ENCODE measurements at places on chromosomes 16 and 17.

- DNase-seq: peak; percentile 50
These were observed at the start of gene PIPOX for GRCh38 chr17:29042679-29043538. Gene PIPOX (plus strand): TSS chr17:29043141. CDS start chr17:29043226, 85 bp downstream.

GRCh38 chr17:64385187-64386083 is 5.2 kb downstream of the PECAM1 start:
- DNase-seq: no peak

DNA sequence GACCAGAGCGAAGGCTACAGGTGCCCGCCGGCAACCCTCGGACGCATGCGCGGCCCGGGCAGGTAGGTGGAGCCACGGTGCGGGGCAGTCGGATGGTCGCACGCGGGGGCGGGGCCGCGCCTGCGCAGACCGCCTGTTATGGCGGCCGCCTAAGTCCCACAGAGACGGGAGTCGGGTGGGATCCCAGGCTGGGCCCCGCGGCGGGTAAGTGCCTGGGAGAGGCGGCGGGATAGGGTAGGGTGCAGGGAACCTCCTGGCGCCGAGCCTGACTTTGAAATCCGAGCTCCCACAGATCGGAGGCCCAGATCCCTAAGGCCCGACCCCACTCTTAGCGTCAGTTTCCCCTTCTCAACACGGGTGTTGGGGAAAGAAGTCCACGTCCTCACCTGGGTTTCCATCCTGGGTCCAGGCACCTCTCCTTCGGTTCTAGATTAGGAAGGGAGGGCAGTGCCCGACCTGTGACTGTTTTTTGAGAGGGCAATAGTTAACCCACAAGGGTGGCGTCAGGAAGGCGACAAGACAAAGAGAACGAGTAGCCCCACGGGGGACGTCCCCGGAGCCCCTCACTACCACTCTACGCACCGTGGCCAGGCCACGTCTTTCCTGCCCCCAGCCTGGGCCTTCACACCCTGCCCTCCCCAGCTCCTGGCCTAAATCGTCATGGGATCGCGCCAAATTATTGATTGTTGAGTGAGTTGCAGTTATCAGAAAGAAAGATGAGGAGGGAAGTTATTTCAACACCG is at the start of gene METTL22:
Gene METTL22 (plus strand): TSS at position 127 of the 743 bp plus-strand sequence. CDS start 3,968 bp downstream, outside the sequence.
- DNase-seq: peak; percentile 90

DNA sequence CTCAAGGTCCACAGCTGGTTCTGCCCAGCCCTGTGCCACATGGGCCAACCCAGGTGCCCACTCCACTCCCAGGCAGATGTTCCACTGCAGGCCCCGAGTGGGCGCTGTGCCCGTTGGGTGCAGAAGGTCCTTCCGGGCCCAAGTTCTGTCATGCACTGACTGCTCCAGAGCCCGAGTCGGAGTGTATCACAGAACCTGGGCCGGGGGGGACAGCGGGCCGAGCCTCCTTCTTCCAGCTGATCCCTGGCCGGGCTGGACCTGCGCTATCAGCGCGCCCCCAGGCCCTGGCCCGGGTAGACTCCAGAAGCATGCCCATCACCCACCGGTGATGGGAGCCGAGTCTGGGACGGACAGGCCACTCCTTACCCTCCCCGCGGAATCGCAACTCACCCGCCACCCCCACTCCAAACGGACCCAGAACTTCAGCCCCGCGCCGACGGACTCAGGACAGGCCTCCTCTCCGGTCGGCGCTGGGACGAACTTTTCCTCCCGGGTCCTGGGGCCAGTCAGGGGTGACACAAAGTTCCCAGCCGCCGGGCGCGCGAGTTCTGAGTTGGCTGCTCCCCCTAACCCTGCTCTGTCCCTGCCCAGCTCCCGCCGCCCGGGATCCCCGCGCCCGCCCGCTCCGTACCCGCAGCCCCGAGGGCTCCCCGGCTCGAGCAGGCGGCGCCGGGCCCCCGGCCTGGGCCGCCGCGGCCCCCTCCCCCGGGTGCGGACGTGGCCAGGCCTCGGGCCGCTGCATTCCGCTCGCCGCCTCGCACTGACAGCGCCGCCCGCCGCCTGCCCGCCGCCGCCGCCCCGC is at the start of gene COPZ2:
Gene COPZ2 (minus strand): TSS at position 762 of the 802 bp plus-strand sequence. CDS start 20 bp downstream, at position 742.
- no peak for DNase-seq

- no peak for DNase-seq
These were observed 273.2 kb downstream of the CDH8 start for GRCh38 chr16:61763013-61763412.

DNA sequence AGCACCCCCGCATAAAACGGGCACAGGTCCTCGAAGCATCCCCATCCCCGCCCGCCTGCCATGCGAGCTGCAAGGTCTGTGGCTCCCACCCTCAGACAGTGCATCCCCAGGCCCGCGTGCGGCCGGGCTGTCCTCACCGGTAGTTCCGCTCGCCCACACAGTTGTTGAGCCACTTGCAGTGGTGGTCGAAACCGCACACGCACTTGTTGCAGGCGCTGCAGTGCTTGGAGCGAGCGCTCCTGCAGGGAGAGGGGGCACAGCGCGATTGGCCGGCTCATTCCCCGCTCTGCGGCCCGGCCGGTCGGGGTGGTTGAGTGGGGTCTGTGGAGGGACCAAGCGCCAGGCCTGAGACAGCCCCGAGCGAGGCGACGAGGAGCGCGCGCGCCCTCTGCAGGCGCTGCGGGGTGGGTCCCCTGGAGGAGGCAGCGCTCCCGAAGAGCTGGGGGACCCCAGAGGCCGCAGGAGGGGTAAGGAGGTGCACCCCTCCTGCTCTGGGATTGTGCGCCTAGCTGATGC is 6.0 kb upstream of the TPPP3 start:
- DNase-seq: no peak

DNA sequence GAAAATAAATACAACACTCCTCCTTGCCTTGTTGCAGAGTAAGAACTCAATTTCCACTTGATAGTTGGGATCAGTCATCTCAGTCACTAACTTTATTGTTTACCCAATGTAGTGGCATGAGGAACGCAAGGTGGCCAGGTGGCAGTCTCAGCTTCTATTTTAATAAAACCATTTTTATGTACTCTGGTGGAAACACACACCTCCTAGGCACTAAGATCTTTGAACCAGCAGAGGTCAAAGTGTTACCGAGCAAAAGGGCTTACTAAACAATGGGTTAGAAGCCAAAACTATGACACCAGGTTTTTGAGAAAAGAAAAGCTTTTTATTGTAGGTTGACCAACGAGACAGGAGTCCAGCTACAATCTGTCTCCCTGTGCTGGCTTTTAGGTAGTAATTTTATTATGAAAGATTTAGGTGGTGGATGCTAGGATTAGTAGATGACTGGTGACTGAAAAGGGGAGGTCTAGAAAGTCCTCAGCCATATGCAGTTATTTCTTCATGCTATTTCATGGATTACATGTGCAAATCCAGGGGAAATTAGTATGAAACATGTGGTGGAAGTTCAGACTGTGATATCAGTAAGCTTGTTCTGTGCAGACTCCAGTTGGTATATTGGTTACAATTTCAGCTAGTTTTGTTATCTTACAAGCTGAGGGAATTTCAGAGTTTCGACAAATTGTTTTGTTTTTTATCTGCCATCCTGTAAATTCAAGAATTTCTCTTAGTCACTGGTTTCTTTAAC is 122.3 kb downstream of the PCTP start:
- no peak for DNase-seq

DNA sequence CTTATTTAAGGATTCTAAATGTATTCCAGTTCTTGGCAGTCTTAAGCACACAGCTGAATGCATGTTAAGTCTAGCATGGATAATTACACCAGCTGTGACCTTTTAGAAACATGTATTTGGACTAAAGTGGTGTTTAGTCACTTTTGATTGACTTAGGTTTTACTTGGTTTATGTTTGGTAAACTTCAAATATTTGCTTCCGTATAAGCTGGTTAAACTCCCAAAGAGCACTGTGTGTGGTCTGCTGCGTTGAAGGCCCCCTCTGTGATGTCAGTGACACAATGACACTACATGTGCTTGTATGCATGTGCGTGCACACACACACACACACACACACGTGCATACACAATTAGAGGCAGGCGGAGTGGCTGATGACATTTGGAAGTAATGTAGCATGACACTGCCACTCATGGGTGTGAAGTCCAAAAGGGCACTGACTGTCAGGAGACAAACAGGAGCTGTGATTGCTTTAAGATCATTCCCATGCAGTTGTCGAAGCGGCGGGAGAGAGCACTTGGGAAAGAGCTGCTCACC is 156.1 kb upstream of the CDH13 start:
- DNase-seq: no peak

DNA sequence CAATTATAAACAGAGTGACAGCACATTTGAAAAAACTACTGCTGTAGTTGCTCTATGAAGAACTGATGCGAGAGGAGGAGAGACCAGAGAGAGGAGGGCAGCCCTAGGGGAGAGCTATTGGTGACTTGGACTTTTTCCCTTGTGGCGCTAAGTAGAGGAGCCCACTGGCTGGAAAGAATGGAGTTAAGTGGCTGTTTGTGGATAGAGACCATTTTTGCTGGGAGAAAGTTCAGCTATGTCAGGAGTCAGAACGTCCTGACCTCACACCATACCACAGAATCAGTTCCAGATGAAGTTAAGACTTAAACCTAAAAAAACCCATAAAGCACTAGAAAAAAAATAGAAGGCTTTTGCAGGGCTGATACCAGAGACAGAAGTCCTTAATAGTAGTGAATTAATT is 2.0 kb downstream of the POLR2A start:
- no peak for DNase-seq

- DNase-seq: no peak
These were observed 15.4 kb upstream of the SEZ6 start for GRCh38 chr17:29021226-29021625.

- DNase-seq: no peak
These were observed 63.2 kb downstream of the AMFR start for GRCh38 chr16:56362057-56362655.

DNA sequence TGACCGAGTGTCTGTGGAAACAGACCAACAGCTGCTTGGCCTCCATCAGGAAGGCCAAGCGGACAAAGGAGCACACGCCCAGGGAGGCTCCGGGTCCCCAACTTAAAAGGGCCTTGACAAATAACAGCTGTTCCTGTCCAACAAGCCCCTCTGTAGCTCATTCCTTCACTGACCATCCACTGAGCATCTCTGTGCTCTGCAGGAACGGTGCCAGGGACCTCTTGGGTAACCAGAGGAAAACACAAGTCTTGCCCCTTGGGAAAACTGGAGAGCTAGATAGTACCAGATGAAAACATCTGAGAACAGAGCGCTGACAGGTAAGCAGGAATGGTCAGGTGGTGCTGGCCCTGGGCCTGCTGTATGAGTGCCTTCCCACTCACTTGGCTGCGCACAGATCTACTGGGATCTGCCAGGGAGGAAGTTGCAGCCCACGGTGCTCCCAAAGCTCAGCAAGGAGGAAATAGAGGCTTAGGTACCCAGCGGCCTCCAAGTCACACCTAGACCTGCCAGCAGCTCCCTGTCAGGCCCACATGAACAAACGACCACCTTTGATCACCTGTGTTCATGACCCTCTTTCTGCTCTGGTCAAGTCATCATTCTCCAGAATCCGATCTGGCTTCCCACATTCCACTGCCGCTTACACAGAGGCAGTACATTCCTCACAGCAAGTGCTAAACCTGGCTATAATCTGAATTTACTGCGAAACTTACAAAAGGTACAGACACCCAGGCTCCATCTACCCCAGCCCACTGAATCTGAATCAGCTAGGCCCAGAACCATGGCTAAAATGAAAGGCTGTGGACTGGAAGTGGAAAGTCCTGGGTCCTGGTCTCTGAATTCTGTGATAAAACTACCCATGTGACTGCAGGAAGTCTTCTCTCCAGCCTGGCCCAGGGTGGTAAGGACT is 12.5 kb downstream of the DCAKD start:
- no peak for DNase-seq

- no peak for DNase-seq
These were observed 25.0 kb downstream of the TEX14 start for GRCh38 chr17:58666858-58667267.
